Thymus (tissue), 14 donors: ENCODE measurements at places on chromosomes 16 and 17.
A peak's percentile ranks its signal among the peaks of the same experiment; 100 is the strongest.

GRCh38 chr17:47252766-47253512 is 688 bp upstream of the ITGB3 start:
- DNase-seq, result no peak

DNA sequence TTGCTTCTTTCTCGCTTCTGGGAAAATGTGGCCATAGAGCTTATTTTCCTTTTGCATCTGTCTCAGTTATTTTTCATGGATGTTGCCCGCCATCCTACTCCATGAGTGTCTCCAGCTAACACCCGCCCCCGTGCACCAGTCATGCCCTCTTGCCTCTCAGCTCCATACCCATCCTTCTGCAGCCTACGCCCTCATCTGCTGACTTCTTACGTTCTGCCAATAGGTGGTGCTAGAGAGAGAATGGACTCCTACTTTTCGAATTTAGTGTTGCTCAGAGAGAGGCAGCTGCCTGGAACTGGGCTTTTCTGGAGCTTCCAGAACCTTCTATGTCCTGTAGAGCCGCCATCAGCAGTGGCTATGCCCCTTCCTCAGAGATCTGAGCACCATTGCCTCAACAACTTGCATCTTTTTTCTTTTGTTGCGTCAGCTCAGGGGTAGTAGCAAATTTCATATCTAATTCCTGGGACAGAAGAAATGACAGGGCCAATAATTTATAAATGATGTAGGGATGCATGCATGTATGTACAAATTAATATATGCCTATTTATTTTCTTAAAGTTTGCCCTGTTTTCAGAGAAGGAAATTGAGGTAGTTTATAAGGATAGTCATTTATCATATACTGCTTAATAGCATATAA is 119.7 kb upstream of the MYOCD start:
- DNase-seq, result peak; percentile 22

DNA sequence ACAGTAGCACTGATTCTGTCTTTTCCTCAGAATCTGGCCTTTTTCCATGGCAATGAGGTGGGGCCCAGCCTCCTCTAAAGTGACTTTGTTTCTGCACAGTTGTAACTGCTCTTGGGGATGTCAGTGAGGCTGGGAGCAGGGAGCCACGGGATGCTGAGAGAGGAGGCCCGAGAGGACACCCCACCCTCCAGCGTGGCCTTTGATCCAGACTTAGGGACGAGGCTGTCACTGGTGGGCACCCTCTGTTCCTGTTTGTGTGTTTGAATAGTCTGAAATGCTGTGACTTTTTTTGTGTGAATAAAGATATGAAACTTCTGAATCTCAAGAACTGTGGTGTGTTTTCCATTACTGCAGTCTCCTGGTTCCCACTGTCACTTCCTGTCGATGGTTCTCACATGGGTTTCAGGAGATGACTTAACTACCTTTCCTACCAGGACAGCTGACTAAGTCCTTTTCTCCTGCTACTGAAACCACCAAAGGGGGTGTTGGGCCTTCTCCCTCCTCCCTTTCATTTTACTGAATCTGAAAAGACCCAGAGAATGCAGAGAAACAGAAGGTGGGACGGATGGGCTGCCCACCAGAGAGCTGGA is 18.6 kb downstream of the KCTD2 start:
- no peak for DNase-seq

GRCh38 chr17:6444571-6445335 is 498 bp downstream of the PIMREG start:
- no peak for DNase-seq

DNA sequence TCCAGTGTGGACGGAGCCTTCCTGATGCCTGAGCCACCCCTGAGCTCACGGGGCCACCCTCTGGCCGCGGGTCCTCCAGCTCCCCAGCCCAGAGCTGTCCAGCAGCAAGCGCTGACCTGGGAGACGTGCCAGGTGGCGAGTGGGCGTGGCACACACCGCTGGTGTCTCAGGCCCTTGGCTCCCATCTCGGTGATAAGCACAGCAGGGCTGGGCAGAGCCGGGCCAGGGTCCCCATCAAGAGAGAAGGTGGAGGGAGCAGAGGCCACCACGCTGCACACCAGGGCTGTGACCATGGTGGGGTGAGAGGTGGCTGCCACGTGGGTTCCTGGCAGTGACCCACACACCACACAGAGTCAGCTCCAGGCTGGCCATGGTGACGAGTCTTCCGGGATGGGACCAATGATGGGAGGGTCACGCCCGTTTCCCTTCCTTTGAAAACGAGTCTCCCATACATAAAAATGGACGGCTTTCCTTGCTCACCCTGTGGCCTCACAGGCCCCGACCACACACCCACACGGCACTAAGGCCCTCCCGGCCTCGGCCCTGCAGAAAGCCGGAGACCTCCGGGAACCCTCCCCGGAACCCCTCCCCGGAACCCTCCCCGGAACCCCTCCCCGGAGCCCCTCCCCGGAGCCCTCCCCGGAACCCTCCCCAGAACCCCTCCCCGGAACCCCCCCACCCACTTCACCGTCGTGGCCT is 16.8 kb downstream of the UTS2R start:
- no peak for DNase-seq

DNA sequence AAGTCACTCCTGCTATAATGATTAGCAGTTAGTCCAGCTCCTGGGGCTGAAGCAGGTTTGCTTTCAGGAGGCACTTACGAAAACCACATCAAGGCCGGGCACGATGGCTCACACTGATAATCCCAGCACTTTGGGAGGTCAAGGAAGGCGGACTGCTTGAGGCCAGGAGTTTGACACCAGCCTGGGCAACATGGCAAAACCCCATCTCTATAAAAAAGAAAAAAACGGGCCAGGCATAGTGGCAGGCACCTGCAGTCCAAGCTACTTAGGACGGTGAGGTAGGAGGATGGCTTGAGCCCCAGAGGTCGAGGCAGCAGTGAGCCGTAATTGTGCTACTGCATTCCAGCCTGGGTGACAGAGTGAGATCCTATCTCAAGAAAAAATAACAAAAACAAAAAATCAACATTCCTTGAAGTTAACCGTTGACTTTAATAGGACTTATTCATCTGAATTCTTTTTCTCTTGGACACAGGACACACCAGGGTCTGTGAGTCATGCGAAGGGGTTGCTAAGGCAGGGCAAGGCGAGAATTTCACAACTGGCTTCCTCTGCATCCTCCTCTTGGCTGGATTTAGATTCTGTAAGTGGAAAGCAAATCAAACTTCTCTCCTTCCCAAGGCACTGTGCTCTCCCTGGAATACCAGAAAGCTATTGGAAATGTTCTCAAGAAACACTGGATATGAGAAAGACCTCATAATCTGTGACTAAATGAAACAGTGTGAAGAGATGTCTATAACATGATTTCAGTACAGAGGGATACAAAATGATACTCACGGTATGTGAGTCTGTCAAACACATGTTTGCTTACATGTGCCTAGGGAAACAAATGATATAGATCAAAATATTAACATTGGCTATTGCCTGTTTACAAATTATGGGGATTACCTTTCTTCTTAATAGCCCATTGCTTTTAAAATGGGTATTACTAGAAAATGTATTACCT is 99.5 kb downstream of the SYCE1L start:
- DNase-seq, result no peak

DNA sequence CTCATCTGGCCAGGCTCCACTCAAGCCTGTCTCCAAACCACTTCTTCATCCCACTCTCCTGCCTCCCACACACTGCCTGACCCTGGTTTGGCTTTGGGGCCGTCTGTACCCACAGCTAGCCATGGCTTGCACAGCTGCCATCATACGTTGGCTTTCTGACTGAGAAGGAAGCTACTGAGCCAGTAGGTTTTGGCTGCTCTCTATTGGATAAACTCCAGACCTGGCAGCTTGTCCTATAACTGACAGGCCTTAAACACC is 3.9 kb downstream of the MIF4GD start:
- DNase-seq, result no peak

DNA sequence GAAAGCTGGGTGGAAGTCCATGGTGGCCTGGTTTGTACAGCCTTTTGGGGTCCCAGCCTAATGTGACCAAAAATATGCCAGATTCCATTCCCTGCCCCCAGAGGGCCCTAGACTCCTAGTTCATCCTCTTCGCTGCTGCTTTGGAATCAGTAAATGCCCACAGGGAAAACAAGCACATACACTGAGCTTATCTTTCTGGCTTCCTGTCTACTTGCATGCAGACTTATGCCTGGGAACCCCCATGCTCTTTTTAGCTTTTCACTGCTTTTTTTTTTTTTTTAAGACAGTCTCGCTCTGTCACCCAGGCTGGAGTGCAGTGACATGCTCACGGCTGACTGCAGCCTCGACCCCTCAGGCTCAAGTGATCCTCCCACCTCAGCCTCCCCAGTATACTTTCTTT is 6.2 kb upstream of the CD300LG start:
- no peak for DNase-seq

GRCh38 chr16:6483469-6484033 is 849.1 kb upstream of the RBFOX1 start:
- DNase-seq, result no peak

DNA sequence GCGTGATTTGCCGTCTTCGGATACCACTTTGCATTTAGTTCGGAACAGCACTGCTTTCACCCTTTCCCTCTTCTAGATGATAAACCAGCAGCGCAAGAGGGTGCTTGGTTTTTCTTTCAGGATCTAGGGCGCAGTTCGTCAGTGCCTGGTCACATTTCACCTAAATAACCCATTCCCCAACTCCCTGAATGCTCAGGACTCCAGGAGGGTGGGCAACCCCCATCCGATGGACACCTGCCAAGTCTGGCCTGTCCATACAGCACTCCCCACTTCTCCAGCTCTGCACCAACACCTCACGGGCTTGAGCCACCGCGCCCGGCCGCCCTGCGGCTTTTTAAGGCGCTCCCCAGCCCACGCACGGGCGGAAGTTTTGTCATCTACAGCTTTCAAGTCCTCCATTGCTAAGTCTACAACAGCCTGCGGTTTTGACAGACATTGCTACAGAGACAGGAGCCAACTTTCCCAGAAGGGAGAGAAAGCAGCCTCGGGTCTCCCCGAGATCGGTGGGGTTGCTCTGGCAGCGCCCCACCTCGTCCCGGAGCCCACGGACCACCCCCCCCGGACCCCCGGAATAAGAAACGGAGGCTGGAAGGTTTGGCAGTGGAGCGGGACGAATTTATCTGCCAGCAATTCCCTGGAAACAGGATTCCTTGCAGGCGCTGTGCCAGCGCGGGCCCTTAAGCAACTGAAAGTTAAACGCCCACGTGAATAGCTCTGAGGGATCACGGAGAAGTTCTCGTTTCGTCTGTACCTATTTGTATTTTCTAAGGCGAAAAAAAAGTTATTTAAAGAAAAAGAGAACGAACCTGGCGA is 38.6 kb upstream of the SLFN13 start:
- peak; percentile 61 for DNase-seq

GRCh38 chr17:35368081-35368830 is 5.2 kb downstream of the SLFN11 start:
- DNase-seq, result no peak

DNA sequence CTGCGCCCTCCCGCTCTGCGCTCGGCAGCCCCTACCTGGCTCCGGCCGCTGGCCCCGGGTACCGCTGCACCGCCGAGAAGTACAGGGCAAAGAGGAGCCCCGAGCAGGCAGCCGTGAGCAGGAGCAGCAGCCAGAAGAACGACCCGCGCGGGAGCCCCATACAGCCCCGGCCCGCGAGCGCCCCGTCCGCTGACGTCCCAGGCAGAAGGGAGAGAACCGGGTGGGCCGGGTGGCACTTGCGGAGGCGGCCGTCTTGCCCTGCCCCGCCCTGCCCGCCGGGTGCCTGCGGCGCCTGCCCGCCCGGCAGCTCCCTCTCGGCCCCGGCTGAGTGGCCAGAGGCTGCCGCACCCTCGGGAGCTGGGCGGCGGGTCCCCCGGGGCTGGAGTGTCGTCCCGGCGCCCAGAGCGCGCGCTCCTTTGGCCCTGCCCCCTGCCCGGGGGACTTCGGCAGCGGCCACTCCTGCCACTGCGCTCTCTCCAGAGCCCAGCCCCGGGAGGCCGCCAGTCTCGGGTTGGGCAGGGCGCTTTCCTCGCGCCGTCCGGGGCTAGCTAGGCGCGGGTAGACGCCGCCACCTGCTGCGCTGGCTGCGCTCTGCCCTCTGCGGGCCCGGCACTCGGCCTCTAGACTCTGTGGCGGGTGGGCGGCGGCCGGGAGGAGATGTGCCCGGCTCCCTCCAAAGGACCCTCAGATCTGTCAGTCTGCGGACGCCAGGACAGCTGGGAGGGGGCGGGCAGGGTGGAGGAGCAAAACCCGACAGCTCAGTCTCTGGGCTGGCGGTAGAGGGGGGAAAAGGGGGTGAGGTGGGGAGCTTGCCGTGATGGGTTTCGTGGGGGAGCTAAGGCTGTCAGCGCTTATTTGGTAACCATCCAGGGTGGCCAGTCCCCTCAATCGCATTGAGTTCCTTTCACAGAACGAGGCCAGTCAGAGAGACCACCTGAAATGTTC is at the start of gene ST6GALNAC2:
Gene ST6GALNAC2 (minus strand): TSS at position 212 of the 945 bp plus-strand sequence. CDS start 52 bp downstream, at position 160.
- no peak for DNase-seq

GRCh38 chr16:82653550-82654511 is 27.1 kb downstream of the CDH13 start:
- no peak for DNase-seq

DNA sequence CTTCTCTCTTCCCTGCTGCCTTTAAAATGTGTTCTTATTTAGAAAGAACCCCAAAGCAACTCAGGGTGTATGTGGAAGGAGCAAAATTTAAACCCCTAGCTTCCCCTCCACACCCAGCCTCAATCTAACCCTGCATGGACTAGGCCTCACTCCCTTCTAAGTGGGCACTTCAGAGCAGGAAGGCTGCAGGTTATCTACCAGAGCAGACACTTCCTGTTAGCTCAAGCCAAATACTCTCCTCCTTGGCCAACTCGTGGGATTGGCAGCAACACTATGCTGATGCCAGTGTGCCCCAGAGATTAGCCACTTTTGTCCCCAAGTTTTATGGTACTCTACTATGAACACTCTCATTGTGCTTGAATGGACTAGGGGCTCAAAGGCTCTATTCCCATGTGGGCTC is 35.6 kb downstream of the CCDC42 start:
- DNase-seq, result no peak

DNA sequence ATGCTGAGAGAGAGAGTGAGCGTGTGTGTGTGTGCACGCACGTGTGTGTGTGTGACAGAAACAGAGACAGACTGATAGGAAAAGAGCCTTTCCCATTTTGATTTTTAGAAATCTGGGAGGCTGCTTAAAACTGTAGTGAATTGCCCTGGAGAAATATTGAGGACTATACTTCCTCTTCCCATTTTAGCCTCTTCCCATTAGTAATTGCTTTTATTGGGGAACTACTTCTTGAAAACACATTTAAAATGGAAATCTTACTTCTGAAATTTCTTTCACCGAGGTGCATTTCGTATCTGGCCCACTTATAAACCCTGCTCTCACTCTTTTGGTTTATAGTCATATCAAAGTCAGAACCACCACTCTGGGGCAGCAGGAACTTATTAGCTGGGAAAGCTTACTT is 47.1 kb downstream of the NUP93 start:
- DNase-seq, result no peak

- no peak for DNase-seq
Measured at GRCh38 chr16:57426356-57426755, 20.8 kb downstream of the CIAPIN1 start.

GRCh38 chr17:66595893-66596292 is 239.0 kb upstream of the CACNG5 start:
- no peak for DNase-seq

DNA sequence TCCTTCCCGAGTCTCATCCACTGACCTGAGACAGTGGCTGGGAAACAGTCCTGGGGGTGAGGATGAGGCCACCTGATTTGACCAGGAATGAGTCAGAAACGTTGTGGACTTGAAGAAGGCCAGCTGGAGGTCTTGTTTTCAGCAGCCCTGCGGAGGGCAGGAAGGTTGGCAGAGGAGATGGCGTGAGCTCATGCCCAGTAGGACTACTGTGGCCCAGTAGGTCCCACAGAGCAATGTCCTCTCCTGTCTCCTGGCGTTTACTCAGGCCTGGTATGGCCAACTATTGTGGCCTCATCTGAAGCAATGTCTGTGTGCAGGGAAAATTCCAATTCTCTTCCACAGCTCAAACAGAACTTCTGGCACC is 84.1 kb upstream of the DNAJA2 start:
- DNase-seq, result no peak
